ENCODE measurements at places on chromosomes 12 and 14.

DNA sequence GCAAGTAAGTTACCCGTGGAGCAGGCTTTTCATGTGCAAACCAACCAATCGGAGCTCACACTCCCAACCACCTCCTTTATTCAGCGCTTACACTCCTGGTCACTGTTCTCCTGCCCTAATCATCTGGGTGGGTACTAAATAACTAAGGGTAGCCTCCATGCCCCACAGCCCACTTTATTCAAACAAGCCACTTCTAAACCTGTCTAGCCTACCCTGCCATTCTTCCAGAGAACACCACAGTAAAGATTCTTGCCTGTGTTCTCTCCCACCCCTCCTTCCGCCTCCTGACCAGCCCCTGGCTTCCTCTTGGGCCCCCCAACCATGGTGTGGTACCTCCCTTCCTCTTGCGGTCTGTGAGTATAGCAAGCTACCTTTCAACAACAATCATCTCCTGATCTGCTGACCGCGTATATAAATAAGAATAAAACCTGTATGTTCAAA lies 581.9 kb downstream of the VRK1 start:
- DNase-seq: no peak

DNA sequence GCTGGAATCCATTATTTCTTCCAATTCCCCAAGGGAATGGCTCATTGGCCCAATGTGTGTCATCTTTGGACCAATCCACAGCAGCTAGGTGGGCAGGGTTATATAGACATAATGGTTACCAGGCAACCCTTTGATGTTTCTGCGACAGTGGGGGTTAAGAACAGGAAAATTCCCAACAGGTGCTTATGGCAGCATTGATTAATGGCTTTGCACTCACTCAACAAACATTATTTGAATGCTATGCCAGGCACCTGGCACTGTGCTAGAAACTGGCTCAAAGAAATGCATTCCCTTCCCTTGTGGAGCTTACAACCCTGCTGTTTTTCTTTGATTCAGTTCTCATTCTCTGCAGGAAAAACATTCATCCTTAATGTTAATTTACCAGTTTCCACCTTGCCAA lies 1221.0 kb downstream of the AACS start:
- no peak for DNase-seq

DNA sequence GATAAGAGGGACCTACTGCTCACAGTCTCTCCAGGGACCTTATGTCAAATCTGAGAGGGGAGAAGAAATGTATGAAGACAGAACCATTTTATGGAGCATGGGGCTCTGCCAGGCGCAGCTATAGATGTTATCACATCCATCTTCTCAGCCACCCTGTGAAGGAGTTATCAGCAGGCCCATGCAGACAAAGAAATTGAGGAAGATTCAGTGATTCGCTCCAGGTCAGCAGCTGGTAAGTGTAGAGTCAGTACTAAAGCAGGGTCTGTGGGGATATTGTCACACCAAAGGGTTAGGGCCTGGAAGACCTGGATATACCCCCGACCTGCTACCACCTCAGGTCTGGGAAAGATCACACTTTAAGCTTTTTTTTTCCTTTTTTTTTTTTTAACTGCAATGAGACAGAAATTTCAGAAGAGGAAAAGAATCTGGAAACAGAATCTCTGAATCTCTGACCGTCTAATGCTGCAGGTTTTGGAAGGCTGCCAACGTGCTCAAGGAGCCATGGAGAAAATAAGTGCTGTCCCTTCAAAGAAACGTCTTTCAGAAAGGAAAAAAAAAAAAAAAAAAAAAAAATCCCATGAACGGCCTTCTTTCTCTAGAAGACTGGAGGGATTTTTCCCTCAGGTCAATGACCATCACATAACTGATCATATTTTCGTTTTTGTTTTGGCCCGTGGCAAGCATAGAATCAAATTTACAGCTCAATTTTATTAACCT lies 73.3 kb upstream of the PLEKHG7 start:
- DNase-seq: no peak

- DNase-seq: no peak
Observed at GRCh38 chr12:107448198-107448597, 237.4 kb upstream of the PWP1 start.

DNA sequence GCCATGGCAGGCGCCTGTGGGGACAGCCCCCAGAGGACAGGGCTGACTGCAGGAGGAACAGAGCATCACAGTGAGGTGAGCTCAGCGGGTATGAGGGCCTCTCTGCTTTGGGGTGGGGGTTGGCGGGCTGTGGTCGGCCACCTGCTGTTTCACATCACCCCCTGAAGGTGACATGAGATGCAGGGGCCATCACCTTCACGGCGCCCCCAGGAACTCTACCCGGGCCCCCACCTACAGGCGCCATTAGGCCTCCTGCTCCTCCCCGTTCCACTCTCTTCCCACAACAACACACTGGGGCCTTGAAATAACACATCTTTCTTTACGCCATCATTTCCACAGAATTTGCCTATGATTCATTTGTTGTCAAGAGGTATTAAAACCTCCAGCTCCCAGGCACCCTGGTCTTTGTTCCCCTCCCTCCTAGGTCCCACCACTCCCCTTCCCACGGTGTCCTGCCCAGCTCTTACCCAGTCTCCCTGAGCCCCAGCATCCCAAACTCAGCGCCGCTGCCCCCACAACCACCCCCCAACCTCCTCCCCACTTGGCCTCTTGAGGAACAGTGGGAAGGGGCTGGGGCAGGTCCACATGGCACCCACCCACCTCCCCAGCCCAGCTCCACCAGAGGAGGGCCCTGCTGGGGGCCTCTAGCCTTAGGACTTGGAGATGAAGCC lies 12.7 kb upstream of the HDAC7 start:
- no peak for DNase-seq

DNA sequence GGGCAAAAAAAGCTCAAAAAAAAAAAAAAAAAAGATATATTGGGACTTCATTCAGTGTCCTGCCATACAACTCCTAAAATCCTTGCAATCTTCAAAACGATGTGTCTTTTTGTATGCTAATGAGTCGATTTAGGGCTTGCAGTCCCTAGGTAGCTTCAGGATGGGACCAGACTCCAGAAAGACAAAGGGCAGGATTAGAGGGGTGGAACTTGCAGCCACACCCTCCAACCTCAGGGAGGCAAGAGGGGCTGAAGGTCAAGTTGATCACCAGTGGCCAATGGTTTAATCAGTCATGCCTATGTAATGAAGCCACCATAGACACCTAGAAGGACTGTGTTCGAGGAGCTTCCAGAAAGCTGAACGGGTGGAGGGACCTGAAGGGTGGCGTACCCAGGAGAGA lies 29.3 kb downstream of the TEAD4 start:
- no peak for DNase-seq

Measured in RKO (cell line).